ENCODE measurements at places on chromosomes 1 and 21.
A peak's percentile ranks its signal among the peaks of the same experiment; 100 is the strongest.

DNA sequence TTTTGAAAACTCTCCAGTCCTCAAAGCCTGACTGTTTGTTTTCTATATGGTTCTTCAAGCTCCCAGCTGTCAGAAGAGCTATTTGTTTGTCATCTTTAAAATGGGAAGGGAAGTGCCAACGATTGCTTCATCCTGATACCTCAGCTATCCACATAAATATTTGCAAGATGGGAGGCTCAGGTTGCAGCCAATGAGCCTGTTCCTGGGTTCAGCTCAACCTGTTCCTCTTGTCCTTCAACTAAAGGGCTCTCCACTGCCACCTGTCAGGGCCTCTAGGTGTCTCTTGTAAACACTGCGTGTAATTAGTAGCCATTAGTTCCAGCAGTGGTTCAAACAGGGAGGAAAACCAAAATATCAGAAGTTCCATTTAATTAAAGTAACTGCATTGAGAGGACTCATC, 445.1 kb downstream of the AJAP1 start:
- peak; percentile 90 for DNase-seq

- no peak for DNase-seq
Measured at GRCh38 chr1:67482733-67483482, 52.7 kb upstream of the SERBP1 start.

- peak; percentile 94 for DNase-seq
Measured at GRCh38 chr1:29875557-29876028, 639.3 kb downstream of the PTPRU start.

DNA sequence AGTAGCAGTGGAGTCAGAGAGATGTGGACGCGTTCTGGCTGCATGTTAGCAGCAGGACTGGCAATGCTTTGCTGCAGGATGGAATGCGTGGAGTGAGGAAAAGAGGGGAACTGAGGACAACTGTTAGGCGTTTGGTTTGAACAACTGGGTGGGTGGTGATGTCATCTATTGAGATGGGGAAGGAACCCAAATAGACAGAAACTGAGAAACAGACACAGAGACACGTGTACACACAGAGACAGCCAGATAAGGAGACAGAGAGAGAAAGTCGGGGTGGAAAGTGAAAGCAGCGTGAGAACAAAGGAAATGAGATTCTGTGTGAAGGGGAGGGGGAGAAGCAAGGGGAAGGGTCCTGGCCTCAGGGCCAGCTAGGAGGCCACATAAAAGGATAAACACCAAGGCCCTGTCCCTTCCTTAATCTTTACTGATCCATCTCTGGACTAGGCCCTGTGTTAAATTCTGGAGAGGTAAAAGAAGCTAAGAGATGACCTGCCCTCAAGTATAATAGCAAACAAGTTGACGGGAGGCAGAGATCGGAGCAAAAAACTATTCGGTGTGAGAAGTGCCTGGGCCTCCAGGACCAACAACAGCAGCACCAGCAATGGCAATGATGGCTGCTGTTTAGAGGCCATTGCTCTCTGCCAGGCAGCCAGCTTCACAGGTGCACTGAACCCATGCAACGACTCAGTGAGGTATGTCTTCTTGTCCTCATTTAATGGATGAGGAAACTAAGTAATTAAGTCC, 31.6 kb downstream of the VWA5B1 start:
- no peak for DNase-seq

DNA sequence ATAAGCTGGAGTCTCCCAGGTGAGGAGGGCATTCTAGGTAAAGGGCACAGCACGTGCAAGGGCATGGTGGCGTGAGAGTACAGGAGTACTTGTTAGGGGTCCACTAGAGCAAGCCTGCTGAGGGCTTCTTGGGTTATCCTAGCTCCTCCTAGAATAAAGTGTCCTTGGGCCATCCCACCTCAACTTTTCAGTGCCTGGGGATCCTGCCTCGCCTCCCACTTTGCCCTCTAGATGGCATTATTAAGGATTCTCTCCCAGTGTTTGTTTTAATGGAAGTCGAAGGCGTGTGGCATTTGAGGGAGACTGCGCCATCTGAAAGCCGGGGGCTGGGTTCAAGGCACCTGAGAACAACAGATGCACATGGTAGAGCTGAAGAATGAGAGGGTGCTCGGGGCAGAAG, 74.5 kb upstream of the SELENON start:
- no peak for DNase-seq

- no peak for DNase-seq
Measured at GRCh38 chr1:101181930-101182329, 54.9 kb upstream of the S1PR1 start.

- peak; percentile 87 for DNase-seq
Measured at GRCh38 chr21:45292399-45293219, 4.9 kb upstream of the POFUT2 start.

DNA sequence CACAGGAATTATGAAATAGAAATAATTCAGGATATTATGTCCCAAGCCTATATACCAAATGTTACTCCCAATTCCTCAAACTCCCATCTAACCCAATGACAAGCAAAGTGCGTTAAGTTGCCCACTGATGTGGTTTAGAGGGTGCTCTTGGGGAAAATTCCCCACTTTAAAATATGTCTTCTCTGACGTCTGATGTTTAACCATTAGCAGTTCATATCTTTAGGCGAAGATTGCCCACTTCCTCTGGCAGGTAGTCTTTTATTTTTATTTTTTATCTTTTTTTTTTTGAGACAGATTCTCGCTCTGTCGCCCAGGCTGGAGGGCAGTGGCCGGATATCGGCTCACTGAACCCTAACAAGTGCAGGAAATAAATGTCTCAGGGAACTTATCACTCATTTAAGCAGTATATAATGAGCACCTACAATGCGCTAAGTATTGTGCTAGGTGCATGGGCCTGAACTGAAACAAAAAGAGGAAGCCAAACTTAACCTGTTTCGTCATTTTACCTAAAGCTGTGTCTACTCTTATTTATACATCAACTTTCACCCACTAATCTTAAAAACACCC, 1.3 kb upstream of the LYST start:
- no peak for DNase-seq
